NCI-H1092 (cell line): ENCODE measurements at places on chromosomes 16 and 17.

GRCh38 chr17:78381601-78382232 lies 3.3 kb downstream of the PGS1 start:
- DNase-seq: no peak

- no peak for DNase-seq
These were observed 30.0 kb downstream of the TEKT5 start for GRCh38 chr16:10664720-10665126.

DNA sequence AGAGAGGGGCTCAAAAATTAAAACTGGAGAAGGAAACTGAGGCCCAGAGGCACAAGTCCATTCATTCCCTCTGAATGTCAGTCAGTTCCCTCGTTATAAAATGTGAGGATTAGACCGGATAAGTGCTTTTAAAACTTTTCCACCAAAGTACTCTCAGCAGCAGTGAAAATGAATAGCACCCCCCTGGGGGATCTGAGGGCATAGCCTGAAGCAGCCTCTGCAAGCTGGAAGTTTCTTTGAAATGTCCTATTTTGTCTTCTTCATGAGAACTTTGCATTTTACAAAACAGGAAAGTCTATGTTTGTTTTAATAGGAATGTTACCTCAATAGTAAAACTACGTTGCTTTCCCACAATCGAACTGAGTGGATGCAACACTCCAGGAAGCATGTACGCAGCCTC lies 273.0 kb downstream of the CEP112 start:
- DNase-seq: no peak

DNA sequence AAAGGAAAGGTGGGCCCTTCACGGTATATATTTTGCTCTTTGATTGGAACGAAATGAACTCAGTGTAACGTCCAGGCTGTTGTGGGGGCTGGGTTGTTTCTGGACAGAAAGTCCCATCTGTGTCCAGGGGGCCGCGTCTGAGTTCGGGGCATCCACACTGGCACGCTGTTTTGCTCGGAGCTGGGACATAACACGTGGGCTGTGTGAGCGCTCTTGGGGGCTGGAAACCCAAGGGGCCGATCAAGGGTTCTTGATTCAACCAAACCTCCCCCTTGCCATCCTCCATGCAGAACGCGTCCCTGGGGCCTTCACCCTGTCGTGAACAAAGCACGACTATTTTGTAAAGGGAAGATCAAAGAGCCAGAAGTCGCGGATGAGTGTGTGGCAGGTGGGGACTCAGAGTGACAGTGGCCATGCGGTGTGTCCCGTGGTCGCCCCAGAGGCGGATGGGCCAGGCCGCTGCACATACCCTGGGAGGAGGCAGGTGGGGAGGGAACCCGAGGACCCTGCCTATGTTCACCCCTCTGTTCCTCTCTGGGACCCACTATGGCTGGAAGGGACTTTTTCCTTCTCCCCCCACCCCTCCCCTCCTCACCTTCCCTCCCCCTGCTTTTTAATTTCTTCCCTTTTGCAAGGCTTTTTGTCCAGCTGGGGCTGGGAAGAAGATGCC lies 387.2 kb downstream of the SEC14L1 start:
- DNase-seq: no peak

DNA sequence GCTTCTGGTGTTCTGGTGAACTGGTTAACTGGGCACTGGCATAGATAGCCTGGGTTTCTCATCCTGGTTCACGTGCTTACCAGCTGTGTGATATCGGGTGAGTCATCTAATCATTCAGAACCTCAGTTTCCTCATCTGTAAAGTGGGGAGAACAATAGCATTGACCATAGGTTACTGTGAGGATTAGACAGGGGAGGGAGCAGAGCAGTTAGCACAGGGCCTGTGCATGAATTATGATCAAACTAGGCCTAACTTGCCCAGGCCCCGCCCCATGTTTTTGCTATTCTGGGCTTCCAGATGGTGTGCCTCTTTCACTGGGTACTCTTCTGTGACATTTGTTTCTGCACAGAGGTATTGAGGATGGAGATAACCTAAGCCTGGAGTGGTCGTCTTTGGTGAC lies 4.6 kb upstream of the KLHL36 start:
- no peak for DNase-seq

- DNase-seq: no peak
These were observed 302.8 kb downstream of the FOXL1 start for GRCh38 chr16:86881118-86881510.

DNA sequence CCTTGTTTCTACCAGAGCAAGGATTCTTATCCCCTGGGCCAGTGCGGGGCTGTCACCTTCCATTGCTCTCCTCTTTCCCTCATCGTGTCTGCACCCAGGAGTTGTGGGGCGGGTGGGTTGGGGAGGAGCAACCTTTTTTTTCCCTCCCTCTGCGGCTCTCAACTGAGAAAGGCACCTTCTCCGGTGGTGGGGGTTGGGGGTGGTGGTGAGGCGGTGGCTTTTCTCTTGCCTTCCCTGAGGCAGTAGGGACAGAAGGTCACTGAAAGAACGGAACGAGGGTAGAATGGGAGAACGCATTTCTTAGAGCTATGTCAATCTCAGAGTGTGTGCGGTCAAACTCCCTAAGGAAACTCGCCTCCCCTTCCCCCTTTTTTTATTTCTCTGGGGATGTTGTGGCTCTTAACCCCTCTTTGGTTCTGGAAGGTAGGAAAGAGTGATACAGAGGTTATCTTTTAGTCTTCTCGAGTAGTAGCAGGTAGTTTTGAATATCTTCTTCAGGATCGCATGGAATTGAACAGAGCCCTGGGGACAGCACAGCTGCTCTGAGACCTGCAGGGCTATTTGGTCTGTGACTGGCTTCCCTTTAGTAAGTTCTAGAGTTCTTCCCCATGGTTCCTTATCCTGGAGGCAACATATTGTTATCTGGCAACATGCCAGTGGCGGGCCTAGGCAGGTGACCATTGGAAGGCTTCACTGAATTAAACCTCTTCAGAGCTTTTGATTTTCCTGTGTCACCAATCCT lies 994 bp downstream of the CLTC start:
- DNase-seq: no peak

DNA sequence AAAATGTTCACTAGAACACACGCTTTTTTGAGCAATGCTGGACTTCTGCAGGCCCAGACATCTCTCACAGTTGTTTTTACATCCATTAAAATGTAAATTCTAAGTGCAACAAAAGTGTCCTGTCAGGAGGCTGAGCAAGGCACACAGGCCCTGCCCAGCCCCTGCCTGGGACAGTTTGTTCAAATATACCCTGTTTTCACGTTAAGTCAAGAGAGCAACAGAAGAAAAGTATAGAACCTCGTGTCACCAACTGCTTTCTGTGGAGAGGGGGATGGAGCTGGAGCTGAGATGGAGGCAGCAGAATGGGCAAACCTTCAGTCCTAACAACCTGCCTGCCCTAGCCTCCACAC lies 4.3 kb upstream of the HOXB2 start:
- DNase-seq: no peak

- DNase-seq: peak; percentile 94
These were observed 191.5 kb upstream of the RPL38 start for GRCh38 chr17:74011966-74012365.

DNA sequence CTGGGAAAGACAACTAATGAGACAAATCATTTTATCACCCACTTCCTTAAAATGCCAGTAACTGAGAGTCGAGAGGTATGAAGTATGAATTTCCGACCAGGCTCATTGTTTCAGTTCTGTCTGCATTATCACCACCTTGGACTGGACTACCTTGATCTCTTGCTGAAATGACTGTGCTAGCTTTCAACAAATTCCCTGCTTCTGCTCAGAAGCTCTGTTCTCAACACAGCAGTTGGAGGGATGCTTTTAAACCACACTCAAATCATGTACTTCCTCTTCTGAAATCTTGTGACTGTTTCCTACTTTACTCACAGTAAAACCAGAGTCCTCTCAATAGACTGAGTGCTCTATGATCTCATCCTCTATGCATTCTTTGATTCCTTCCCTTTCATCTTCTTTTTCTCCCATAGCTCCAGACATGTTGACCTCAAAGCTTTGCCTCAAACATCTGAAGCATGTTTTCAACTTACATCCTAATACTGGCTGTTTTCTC lies 195.8 kb downstream of the KCNJ2 start:
- no peak for DNase-seq

DNA sequence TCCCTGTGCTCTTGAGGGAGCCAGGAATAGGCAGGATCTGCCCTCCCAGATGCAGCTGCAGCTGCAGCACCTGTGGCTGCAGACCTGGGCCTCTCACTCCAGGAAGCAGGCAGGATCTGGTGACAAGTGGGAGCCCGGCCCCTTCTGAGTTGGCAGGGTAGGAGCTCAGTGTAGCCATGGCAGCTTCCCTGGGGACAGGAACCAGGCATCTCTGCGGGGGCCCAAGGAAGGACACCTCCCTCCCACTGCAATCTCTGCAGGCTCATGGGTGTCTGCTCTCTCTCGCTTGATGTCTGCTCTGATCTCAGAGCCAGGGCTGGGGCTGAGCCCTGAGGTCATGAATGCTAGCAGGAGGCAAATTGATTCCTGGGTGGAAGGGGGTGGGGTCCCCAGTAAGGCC lies 592.5 kb upstream of the CA10 start:
- DNase-seq: no peak

DNA sequence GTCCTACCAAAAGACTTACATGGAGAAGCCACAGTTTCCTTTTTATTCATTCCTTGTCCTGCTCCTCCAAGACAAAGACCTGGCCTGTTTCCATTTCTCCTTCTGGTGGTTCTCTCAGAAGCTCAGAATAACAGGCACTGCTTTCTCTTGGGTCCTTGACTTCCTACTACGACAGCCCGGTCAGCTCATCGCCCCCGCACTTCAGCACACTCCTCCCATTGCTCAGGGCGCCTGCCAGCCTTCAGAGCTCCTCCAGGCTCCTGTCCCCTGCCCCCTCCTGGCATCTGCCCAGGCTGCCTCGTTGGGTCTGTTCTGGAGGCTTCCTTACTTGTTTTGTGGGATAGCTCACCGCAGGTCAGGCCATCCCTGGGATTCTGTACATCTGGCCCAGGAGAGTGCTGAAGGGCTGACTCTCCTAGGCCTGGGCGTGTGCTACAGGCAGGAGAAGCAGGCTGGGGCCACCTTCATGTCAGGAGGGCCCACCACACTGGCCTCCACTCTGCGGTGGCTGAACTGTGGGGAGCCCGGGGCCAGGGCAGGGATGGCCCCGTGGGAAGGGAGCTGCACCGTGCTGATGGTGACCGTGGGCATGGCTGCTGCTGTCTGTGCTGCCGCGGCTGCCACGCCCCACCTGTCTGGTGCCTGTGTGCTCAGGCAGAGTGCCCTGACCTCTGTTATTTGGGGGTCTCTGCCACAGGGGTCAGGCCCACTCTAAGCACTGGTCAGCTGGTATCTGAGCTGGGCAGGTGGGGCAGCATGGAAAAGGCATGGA lies 17.7 kb downstream of the TCF25 start:
- no peak for DNase-seq

- peak; percentile 38 for DNase-seq
These were observed 13.7 kb downstream of the MYO15B start for GRCh38 chr17:75601057-75601987.

- DNase-seq: no peak
These were observed 209.5 kb downstream of the AATF start for GRCh38 chr17:37158290-37158689.

DNA sequence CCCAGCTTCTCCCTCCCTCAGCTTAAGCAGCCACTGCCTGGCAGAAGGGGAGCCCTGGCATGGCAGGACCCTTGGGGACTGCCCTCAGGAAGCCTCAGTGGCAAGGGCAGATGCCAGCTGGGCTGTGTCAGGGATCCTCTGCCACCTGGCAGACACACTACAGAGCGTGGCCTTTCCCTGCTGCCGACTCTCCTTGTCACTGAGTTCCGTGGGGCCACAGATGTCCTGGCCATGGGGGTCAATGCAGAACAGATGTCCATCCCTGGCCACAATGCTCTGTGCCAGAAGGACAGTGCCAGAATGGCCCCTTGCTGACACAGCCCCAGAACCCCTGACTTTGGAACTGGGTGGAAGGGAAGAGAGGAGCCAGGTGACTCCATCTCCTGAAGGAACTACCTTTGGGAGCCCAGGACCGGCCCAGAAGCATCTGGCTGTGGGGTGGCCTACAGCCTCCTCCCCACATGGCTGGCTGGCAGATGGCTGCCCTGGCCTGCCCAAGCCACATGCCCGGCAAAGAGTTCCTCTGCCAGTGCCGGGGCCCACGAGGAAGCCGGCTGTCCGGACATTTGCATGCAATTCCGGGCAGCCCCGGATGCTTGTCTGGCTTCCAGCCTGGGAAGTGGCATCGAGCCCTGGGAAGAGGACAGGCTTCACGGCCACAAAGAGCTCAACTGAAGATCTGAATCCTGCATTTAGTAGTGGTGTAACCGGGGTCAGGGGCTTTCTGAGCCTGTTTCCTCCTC lies 24.1 kb downstream of the NPTX1 start:
- no peak for DNase-seq

DNA sequence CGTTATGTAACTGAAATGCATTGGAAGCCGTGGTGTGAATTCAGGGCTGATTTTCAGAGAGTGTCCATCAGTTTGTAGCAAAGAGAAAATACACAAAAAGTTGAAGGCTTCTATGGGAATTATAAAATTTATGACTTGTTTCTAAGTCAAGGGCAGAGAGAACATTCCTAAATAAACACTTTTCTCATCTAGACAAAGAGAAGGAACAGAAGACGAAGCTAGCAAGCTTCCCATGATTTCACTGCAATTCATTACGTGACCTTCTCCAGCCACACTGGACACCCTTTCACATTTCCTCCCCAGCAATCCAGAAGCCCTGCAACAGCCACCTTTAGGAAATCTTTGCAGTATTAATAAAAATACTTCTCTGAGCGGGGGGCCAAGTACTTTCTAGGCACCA lies 67.8 kb downstream of the TMEM100 start:
- DNase-seq: no peak

DNA sequence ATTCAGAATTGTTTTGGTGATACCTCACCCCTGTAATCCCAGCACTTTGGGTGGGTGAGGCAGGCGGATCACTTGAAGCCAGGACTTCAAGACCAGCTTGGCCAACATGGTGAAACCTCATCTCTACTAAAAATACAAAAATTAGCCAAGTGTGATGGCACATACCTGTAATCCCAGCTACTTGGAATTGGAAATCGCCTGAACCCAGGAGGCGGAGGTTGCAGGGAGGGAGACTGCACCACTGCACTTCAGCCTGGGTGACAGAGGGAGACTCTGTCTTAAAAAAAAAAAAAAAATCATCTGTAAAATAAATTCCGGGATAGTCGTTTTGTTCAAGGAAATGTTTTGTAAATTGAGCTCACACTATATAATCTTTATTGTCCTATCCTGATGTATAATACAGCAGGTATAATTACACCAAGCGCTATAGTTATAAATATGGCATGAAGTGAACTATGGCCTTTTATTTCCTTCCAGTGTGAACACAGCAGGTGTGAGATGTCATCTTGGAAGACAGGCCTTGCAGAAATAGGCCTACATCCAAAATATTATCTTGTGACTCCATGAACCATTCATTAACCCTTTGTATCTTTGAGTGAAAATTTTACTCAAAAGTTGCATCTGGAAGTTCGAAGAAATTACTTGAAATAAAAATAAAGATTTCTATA lies 25.4 kb downstream of the PLA2G10 start:
- DNase-seq: no peak

GRCh38 chr16:58126451-58126961 lies 2.7 kb downstream of the CFAP20 start:
- no peak for DNase-seq

DNA sequence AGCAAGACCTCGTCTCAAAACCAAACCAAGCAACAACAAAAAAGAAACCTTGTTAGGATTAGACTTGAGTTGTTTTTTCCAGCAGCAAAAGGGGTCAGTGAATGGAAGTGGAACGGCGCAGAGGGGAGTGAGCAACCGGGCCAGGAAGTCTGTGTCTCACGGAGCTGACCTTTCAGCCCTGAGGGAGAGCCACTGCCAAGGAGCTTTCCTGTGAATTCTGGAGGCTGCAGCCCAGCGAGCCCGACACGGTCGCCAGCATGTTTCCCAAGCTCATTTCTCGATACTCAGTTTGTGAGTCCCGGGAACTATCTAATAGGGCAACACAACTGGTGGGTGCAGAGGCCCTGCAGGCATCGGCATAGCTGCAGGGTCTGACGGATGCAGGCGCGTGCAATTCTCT lies 19.6 kb downstream of the TELO2 start:
- no peak for DNase-seq
